ENCODE measurements at places on chromosomes 2 and 18.

- DNase-seq = no peak
Observed at GRCh38 chr2:112798979-112799975, 15.0 kb upstream of the IL1A start.

- DNase-seq = no peak
Observed at GRCh38 chr2:131039908-131040660, 53.2 kb downstream of the FAM168B start.

- DNase-seq = no peak
Observed at GRCh38 chr2:219718066-219718465, 90.6 kb downstream of the SLC4A3 start.

GRCh38 chr2:120548627-120549608, 186.8 kb upstream of the GLI2 start:
- DNase-seq = no peak

GRCh38 chr2:40394031-40394430, 57.9 kb downstream of the SLC8A1 start:
- no peak for DNase-seq

DNA sequence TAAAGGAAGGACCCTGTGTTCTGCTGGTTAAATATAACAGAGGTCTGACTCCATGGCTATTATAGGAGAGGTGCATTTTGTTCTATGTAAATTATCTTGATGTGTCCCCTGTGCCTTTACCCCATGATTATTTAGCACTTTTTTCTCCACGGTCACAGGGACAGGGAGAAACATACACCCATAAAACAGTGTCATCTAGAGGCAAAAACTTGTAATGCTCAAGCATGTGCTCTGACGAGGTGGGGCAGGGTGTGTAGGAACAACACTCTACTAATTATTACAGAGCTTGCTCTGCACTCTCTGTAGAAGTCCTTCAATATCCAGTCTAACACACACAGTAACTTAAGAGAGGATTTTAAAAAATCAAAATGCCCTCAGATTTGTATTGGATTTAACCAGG, 187.9 kb downstream of the NEDD4L start:
- peak; percentile 14 for DNase-seq

GRCh38 chr2:223008956-223009355, 43.0 kb upstream of the KCNE4 start:
- no peak for DNase-seq

DNA sequence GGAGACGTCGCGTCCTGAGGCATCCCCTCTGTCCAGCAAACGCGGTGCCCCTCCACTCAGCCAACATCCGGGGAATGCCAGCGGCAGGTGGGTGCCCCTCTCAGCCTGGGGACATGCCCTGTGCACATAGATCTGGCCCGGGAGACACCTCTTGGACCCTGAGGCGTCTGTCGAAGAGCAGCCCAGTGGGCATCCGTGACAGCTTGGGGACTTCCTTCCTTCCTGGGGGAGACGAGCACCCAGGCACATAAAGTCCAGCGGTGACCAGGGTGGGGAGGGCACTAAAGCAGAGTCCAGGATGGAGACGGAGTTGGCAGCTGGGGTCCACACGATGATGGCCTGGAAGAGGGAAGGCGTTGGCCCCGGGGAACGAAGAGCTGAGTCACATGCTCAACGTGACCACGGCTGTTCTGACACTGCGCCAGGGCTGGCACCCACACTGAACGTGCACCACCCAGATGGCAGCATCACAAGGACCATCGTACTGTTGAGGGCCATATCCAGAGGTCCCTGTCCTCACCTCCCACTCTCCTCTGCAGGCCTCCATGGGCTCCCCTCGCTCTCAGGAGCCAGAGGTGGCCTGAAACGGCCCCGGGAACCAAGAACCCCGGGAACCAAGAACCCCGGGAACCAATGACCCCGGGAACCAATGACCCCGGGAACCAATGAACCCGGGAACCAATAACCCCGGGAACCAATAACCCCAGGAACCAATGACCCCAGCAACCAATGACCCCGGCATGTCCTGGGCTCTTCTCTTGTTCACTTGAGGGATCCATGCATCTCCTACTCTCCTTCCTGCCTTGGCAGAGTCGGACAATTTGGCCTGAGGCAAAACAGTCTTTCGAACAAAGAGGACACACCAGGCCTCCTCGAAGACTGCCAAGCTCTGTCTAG, 22.6 kb downstream of the HDAC4 start:
- no peak for DNase-seq

GRCh38 chr2:107730898-107731297, 95.8 kb upstream of the RGPD4 start:
- DNase-seq = no peak

DNA sequence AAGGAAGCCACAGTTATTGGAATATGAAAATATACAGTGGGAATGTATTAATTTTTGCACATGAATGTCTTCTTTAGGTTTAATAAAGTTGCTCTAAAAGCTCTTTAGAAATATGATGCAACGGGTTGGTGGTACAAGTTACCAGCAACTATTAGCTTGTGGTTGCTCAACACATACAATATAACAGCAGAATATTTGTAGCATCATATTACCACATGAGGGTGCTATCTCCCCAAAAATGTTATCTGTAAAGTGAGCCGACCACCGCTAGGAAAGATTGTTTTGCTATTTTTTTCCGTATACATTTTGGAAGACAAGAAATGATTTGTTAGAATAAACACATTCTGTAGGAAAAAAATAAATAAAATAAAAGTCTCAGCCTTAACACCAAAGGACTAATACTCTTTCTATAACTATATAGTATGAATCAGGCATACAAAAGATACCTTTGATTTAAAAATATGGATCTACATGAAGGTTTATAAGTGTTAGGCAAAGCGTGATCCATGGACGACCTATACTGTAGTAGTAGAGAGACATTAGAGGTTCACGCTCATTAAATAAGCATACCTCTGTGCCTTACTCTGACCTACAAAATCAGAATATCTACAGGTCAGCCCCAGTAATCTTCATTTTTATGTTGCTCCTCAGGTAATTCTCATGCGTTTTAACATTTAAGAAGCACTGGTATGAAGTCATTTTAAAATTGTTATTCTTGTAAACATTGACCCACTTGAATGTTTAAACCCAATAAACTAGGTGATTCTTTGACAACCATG, 1110.6 kb upstream of the ACVR2A start:
- no peak for DNase-seq

DNA sequence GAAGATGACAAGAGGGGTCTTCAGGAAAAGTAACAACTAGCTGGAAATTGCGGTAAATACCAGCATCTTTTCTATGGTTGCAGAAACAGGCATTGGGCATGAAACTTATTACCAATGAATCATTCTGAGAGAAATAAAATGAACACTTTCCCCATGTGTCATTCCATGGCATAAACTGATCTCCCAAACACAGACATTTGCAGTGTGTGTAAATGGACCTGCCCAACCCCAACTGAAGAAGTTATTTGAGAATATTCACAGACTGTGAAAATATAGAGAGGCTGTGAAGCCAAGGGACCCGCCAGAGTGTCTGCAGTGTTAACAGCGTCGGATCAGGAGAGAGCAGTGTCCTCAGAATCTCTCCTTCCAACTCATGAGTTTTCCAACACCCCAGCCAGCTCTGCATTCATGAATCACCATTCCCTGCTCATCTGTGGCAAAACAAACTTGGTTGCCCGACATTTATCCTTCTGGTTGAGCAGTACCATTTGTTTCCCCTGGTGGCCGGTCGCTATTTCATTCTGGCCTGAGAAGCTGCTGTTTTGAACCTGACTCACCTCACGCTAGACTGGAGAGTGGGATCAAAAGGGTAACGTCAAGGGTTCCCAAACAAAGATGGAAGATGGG, 238.4 kb downstream of the PID1 start:
- no peak for DNase-seq

- DNase-seq = no peak
Observed at GRCh38 chr2:146776596-146776995, 1068.2 kb upstream of the ACVR2A start.

GRCh38 chr2:52340171-52340570, 1308.2 kb upstream of the NRXN1 start:
- DNase-seq = no peak

GRCh38 chr2:151157000-151157735, 104.5 kb downstream of the RBM43 start:
- no peak for DNase-seq

DNA sequence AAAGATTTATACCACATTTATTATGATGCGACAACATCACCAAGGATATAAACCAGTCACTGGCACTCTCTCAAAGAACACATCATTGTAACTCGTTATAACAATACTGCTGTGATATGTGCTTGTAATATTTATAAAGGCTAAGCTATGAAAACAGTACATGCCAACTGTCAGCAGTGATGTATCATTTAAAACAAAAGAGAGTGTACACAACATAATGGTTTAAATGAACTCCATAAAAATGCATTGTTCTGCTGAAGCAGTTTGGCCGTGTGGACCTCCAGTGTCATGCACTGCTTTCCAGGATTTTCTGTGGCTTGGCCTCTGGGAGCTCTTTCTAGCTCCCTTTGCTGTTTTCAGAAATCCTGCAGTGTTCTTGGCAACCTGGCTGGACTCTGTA, 215.6 kb downstream of the MTX2 start:
- DNase-seq = no peak

GRCh38 chr2:55168221-55169154, 63.6 kb downstream of the CLHC1 start:
- no peak for DNase-seq

GRCh38 chr2:197946562-197946961, 142.2 kb downstream of the PLCL1 start:
- no peak for DNase-seq

DNA sequence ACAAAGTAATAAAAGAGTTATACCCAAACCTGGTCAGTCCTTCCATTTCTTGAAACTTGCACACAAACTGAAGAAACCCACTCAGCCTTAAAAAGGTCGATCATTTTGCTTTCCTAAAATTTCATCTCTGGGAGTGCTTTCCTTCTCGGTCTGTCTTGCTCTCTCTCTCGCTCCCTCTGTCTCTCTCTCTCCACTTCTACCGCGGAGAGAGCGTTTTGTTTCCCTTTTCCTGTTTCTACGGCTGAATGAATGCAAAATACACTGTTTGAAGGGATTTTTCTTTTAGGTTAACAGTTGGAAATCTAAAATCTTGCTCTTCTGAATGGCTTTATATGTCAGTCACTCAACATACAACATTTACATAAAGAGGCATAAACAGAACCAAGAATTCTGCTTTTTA, 424.2 kb downstream of the TGIF1 start:
- DNase-seq = no peak

DNA sequence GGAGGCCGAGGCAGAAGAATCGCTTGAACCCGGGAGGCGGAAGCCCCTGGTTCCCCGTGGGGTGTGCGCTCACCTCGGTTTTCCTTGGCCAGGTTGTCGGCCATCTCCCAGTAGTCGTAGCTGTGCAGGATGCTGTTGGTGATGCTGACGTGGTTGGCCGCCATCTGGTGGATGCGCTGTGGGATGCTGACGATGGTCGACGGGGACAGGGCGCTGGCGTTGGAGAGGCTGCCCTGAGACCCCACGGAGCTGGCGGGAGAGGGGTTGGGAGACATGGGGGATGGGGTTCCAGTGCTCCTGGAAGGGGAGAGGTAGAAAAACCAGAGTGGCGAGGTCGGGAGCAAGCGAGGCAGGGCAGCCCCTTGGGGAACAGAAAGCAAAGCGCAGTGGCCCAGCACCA, 64.4 kb upstream of the REV1 start:
- DNase-seq = no peak

- no peak for DNase-seq
Observed at GRCh38 chr2:218882461-218882816, 1.8 kb downstream of the WNT10A start.

DNA sequence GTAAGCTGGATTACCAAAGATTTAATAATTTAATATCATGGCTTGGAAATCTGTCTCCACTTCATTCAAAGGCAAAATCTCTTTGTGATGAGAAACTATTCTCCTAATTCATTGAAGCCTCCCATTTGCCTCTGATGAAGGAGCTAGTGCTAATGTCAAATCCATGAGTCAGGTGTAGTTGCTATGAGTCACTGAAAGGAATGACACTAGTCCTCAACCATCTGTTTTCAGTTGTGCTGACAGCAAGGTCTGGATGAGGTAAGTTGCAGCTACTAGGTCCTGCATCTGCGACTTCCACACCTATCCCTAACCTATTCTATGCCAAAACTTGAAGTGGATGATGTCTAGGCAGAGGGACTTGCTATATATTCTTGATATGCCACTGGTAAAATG, 324.0 kb upstream of the UBE2E3 start:
- no peak for DNase-seq

- DNase-seq = no peak
Observed at GRCh38 chr2:132733094-132733493, 63.1 kb upstream of the LYPD1 start.

DNA sequence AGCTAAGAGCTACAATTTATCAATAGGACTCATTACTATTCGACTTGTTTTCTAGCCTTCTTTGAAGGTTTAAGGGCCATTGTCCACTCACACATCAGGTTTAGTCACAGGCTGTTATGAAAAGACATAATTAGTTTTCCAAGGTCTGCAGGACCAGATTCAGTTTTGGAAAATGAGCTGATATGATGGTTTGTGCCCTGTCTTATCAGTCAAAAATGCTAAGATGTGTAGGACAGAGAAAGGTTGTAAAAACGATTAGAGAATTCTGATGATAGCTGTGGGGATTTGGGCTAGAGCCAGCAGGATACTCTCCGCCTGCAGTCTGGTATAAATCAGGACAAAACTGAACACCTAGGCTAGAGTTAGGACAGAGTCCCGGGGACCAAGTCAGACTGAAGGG, 213.3 kb downstream of the LRRTM1 start:
- no peak for DNase-seq

DNA sequence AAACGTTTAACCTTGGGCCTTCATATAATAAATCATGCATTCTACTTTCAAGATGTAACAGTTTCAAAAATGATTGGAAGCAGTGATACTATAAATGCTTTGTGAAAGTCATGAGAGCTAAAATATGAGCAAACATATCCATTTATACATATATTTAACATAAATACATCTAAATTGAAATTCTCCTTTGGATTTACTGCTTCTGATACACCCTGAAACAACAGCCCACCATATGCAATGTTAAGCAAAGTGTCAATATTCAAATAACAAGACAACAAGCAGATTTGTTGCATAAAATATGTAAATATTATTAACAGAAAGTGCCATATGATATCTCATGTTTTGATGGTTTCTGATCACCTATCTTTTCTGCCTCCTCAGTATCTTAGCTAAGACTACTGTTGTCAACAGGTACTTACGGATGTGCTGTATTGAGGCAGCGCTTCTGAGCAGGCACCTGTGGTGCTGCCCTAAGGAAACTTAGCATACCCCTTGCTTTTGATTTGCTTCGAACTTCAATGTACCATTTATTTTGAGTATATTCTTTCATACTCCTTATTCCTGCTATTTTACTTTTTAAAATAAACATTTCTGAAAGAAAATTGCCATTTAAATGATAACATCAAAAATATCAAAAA, 6.1 kb downstream of the FIGN start:
- DNase-seq = no peak
